Spinal cord (tissue), 10 donors: ENCODE measurements at places on chromosomes 13 and 19. TPM values are rescaled to one million over a fixed set of nuclear protein-coding genes. Genes with fewer than 3 reads are reported as not detected.

GRCh38 chr19:9671655-9672054, 3.2 kb downstream of the ZNF562 start:
- DNase-seq = no peak

The FOSB gene
- total RNA-seq = 85.8 TPM

DNA sequence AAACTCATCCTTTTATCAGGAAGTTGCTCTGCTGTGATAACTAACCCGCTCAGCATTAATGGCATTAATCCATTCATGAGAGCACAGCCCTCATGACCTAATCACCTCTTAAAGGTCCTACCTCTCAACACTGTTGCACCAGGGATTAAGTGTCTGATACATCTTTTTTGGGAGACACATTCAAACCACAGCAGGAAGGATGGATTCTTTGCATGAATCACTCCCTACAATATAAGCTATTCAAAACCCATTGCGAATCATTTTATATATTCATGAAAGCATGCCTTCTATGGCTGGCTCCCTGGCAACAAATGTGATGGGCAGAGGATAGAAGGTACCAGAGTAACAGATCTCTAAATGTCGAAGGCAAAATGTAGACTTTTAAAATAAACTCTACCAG, 27.6 kb downstream of the ARL11 start:
- no peak for DNase-seq

DNA sequence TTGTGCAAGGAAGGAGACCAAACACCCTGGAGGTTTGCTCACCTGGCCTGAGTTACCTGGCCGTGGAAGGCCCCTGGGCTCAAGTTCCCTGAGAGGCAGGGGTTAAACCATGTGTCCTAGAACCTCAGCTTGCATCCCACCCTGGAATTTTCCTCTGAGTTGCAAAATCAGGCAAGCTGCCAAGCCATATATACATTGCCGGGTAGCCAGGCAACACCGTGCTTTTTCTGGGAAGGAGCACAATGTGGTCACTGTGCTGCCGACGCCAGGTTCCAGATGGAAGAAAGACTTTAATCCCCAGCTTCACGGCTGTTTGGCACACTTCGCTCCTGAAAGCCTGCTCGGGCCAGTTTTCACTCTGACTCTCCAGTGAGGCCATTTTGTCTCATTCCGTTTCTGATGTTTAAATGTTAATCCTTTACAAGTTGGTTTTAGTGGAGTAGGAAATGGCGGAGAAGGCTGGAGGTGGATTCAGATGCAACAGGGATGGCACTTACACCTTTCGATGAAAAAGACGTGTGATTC, 60.1 kb upstream of the PEG3 start:
- DNase-seq = peak; percentile 66

GRCh38 chr13:78476910-78477309, 126.4 kb downstream of the POU4F1 start:
- no peak for DNase-seq

DNA sequence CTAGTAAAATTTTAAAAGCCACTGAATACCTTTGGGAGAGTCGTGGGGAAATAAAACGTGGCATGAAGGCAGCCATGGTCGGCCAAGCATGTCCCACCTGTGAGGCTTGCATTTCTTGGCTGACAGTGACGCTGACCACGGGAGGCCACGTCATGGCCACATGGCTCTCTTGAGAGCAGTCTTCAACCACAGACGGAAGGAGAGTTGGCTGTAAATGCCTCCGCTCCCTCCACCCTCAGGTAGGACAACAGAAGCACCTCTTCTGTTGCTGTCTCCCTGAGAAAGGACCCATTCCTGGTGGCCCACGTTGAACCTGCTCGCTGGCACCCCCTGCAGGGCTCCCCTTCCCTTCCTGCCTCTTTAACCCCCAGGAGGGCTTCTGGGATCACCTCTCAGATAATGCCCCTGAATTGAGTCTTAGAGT, 10.6 kb upstream of the LRRC25 start:
- DNase-seq = no peak

DNA sequence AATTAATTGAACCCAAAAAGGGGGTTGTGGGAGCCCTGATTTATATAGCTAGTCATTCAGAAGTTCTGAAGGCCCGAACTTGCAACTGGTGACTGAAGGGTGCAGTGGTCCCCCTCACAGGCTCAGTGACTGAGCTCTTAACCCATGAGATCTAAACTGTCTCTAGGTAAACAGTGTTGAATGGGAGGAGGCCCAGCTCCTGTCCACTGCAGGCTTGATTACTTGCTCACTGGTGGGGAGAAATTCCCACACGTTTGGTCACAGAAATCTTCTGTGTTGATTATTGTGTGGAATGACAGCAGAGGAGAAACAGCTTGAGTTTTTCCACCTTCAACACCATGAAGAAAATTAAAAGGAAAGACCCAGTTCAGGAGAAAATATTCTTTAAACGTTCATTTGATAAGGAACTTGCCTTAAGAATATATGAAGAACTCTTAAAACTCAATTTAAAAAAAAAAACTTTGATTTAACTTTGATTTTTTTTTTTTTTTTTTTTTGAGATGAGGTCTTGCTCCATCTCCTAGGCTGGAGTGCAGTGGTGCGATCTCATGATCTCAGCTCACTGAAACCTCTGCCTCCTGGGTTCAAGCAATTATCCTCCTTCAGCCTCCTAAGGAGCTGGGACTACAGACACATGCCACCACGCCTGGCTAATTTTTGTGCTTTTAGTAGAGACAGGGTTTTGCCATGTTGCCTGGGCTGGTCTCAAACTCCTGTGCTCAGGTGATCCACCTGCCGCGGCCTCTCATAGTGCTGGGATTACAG, 249.3 kb downstream of the UQCRFS1 start:
- DNase-seq = no peak

- peak; percentile 71 for DNase-seq
Measured at GRCh38 chr19:35935911-35936737, at the start of gene LRFN3. TSS of gene LRFN3 (plus strand) at chr19:35936374. CDS start at chr19:35939426, 3,052 bp downstream.

The MEDAG gene
- 12.1 TPM for total RNA-seq

GRCh38 chr13:48624858-48625257, 28.9 kb upstream of the CYSLTR2 start:
- no peak for DNase-seq

- DNase-seq = no peak
Measured at GRCh38 chr13:47413526-47413925, 516.7 kb upstream of the HTR2A start.

GRCh38 chr19:11221082-11221598, 18.3 kb upstream of the ANGPTL8 start:
- no peak for DNase-seq

DNA sequence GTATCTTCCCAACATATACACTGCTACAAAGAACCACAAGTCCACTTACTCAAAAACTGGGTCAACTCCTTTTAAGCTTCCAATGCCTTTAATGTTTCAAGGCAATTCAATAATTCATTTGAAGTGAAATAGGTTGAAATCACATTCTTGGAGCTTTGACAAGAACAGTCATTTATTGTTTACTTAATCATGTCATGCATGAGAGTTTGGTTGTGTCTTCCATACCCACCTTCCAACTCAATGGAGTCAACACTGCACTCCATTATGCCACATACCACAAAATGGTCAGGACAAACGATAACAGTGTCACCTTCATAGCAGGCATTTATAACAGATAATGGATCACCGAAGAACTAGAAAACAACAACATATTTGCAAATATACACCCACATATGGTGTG, 506.3 kb downstream of the UQCRFS1 start:
- DNase-seq = no peak

DNA sequence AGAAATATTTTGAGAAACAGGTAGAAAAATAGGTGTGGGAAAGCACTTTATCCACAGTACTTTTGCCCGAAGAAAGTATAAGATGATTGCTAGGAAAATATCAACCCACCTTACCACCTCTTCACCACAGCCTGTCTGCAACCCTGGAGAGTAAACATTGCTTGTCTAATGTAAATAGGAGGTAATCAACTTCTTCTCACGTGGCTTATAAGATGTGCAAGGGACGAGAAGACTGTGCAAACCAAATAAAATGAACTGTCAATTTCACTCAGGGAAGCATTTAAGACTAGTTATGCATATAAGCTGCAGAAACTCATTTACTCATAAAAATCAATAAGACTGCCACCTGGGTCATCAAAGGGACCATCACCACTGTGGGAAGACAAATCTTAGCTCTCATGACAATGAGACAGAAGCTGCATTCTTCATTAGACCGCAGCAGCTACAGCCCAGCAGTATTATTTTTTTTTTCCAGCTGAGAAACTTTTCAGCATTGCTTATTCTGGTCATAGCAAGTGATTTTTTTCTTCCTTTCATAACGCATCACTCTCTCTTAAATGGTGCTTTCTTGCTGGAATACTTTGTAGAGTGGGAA, 807.7 kb upstream of the GPC6 start:
- no peak for DNase-seq

DNA sequence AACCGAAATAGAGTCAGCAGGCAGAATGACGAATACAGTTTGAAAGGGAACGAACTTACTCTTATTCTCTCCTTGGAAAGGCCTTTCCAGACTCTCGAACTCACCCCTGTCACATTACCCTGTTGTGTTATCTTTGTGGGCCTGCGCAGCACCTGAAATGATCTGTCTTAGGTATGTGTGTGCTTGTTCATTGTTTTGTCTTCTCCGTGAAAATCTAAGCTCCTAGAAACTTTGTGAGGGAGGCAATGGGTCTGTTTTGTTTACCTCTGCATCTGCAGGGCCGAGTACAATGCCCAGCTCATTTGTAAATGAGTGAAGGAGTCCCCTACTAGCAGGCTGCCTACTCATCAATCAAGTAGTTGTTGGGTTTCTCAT, 19.6 kb downstream of the HMGB1 start:
- no peak for DNase-seq

GRCh38 chr13:37097076-37097475, 8.4 kb downstream of the CSNK1A1L start:
- DNase-seq = no peak

The C2CD4C gene
- 8.7 TPM for total RNA-seq

The NLRP11 gene
- not detected for total RNA-seq

DNA sequence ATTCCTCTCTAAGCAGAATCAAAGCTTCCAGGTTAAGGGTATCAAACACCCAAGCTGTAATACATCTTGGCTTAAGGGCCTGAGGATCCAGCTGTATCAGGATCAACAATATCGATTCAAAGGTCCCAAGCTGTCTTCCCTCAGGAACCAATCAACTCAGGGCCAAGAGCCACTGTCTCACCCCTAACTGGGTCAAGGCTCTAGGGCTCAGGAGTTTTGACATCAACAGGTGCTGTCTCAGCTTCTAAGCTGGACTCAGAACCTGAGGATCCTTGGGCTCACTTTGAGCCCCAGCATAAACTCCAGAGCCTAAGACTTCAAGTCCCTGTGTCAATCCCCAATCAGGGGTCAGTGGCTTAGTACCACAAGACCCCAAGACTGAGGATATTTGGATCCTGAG, 917 bp downstream of the FBXW9 start:
- DNase-seq = no peak

DNA sequence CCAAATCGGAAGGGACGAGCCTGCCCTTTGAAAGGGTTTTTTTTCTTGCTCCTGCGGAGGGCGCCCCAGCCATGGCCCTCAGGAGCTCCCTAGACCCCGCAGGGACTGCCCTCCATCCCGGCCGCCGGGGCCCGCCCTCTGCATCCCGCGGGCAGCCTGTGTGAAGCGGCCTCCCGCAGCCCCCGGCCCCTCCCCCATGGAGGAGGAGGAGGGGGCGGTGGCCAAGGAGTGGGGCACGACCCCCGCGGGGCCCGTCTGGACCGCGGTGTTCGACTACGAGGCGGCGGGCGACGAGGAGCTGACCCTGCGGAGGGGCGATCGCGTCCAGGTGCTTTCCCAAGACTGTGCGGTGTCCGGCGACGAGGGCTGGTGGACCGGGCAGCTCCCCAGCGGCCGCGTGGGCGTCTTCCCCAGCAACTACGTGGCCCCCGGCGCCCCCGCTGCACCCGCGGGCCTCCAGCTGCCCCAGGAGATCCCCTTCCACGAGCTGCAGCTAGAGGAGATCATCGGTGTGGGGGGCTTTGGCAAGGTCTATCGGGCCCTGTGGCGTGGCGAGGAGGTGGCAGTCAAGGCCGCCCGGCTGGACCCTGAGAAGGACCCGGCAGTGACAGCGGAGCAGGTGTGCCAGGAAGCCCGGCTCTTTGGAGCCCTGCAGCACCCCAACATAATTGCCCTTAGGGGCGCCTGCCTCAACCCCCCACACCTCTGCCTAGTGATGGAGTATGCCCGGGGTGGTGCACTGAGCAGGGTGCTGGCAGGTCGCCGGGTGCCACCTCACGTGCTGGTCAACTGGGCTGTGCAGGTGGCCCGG, 815 bp downstream of the MAP3K10 start:
- no peak for DNase-seq

- DNase-seq = no peak
Measured at GRCh38 chr13:101514100-101514499, 61.6 kb downstream of the ITGBL1 start.

DNA sequence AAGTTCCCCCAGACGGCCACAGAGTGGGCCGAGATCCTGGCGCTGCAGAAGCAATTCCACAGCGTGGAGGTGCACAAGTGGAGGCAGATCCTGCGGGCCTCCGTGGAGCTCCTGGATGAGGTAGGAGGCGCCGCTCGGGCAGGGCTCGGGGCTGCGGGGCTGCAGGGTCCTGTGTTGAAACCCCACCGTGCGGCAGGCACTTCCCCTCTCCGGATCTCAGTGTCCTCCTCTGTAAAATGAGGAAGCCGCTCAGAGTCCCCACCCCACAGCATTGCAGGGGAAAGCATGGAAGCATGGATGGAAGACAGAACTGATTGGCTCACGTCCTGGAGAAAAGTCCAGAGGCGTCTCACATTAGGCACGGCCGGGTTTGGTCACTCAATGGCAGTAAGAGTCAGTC, 6.8 kb upstream of the SCN1B start:
- no peak for DNase-seq

DNA sequence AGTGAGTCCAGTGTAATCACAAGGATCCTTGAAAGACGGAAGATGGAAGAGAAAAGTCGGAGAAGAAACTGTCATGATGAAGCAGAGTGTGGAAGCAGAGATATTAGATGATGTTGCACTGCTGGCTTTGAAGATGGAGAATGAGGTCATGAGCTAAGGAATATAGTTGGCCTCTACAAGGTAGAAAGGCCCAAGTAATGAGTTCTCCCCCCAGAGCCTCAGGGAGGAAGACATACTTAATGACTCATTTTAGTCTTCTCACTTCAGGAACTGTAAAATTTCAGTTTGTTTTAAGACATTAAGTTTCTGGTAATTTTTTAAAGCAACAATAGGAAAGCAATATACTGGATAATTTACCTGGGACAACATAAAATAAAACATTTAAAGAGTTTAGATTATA, 1331.5 kb upstream of the PCDH20 start:
- DNase-seq = no peak

- peak; percentile 24 for DNase-seq
Measured at GRCh38 chr13:40273253-40274025, 393.0 kb downstream of the FOXO1 start.

The B3GNT3 gene
- total RNA-seq = not detected
